ENCODE measurements at places on chromosomes 16 and 17. TPM values are rescaled to one million over a fixed set of nuclear protein-coding genes. Genes with fewer than 3 reads are reported as not detected.

- H3K36me3 ChIP-seq = no peaks in the 10 kb centered on the region
- H3K27ac ChIP-seq = peak overlapping the region; percentile 76
- peak; percentile 77 for DNase-seq
- H3K27me3 ChIP-seq = peaks cover 33% of the 10 kb centered on the region
- H3K4me3 ChIP-seq = peak overlapping the region; percentile 66
Measured at GRCh38 chr17:17391668-17392370, 85.0 kb upstream of the MED9 start.

GRCh38 chr17:19366637-19366972 lies 4.1 kb upstream of the B9D1 start:
- peaks cover 44% of the 10 kb centered on the region for H3K4me1 ChIP-seq
- H3K27ac ChIP-seq = no peak overlapping the region
- no peak for DNase-seq
- H3K4me3 ChIP-seq = no peak overlapping the region
- H3K36me3 ChIP-seq = no peaks in the 10 kb centered on the region

GRCh38 chr17:40956401-40957254 lies 10.1 kb downstream of the KRT39 start:
- no peak overlapping the region for H3K27ac ChIP-seq
- H3K4me1 ChIP-seq = peaks cover 4% of the 10 kb centered on the region
- H3K27me3 ChIP-seq = peaks cover 28% of the 10 kb centered on the region
- no peak overlapping the region for H3K4me3 ChIP-seq
- no peak for DNase-seq

GRCh38 chr16:81401035-81401950 lies 43.3 kb upstream of the CMIP start:
- H3K4me1 ChIP-seq = peaks cover 5% of the 10 kb centered on the region
- DNase-seq = no peak
- no peak overlapping the region for H3K27ac ChIP-seq

GRCh38 chr16:88366704-88367047 lies 16.1 kb upstream of the ZNF469 start:
- no peaks in the 10 kb centered on the region for H3K36me3 ChIP-seq
- H3K4me1 ChIP-seq = no peaks in the 10 kb centered on the region

GRCh38 chr16:7887316-7887715 lies 554.7 kb downstream of the RBFOX1 start:
- no peak overlapping the region for H3K4me3 ChIP-seq
- no peak for DNase-seq
- H3K36me3 ChIP-seq = no peaks in the 10 kb centered on the region

DNA sequence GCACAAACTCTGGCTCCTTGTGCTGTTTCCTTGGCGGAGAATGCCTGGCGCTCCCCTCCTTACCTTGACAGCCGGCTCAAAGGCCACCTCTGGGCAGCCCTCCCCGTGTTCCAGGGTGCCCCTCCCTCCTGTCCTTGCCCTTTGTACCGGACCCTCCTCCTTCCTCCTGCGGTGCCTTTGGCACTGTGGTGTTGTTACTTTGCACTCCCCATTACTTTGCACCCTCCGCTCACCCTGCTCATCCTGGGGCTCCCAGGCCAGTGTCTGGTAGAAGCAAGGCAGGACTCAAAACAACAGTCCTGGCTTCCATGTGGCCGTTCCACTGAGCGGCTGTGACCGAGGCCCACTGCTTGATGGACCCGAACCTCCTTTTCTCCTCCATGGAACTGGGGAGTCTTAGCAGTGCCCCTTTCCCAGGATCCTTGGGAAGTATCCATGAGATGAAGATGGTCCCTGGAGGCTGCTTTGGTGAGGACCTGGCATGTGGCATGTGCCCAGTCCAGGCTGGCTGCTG lies 147.8 kb downstream of the CMIP start:
- H3K27ac ChIP-seq = no peak overlapping the region
- no peak for DNase-seq
- H3K36me3 ChIP-seq = peaks cover 2% of the 10 kb centered on the region
- H3K27me3 ChIP-seq = no peaks in the 10 kb centered on the region
- peaks cover 9% of the 10 kb centered on the region for H3K4me1 ChIP-seq

- DNase-seq = no peak
- H3K27me3 ChIP-seq = peaks cover 54% of the 10 kb centered on the region
- H3K4me3 ChIP-seq = no peak overlapping the region
- H3K4me1 ChIP-seq = no peaks in the 10 kb centered on the region
- H3K36me3 ChIP-seq = no peaks in the 10 kb centered on the region
- no peak overlapping the region for H3K27ac ChIP-seq
Measured at GRCh38 chr17:40951011-40951622, 13.7 kb upstream of the KRT23 start.

The PABPN1L gene
- total RNA-seq = not detected

The FBXO39 gene
- 1.9 TPM for total RNA-seq

DNA sequence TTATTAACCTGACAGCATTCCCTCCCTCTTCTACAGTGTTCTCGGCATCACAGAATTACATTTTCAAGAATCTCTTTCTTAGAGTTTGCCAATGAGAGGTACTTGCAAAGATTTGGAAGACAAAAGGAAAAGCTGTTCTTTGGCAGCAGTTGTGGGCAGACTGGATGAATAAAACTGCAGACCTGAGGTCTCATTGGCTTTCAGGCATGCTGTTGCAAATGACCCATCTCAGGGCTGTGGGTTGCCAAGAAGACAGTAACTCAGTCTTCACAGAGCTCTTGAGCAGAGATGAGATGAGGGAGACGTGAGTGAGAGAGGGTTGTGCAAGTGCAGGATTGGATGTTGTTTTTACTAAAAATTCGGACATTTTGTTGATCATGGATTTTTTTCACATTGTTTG lies 11.3 kb upstream of the USP31 start:
- no peak for DNase-seq
- H3K4me3 ChIP-seq = no peak overlapping the region
- peaks cover 12% of the 10 kb centered on the region for H3K4me1 ChIP-seq
- no peaks in the 10 kb centered on the region for H3K36me3 ChIP-seq

DNA sequence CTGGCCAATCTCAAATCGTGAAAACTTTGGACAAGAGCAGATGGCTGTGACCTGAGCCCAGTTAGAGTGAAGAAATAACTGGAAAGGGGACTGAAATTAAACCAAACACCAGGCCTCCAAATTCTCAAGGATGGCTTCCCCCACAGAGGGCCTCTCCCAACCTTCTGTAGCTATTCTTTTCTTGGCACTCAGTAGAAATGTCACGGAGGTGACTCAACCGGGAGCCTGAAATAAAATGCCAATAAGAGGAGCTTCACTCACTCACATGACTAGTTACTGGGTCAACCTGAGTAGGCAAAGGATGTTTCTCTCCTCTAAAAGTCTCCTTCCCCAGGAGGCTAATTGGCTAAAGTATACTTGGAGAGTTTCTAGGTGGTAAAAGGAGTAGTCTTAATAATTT lies 230.7 kb downstream of the MAF start:
- H3K4me1 ChIP-seq = peaks cover 12% of the 10 kb centered on the region
- peaks cover 4% of the 10 kb centered on the region for H3K36me3 ChIP-seq
- DNase-seq = no peak
- peaks cover 8% of the 10 kb centered on the region for H3K27me3 ChIP-seq
- no peak overlapping the region for H3K4me3 ChIP-seq

GRCh38 chr17:36527621-36528250 lies 6.9 kb downstream of the MYO19 start:
- H3K27me3 ChIP-seq = no peaks in the 10 kb centered on the region
- no peak overlapping the region for H3K27ac ChIP-seq
- DNase-seq = no peak
- H3K36me3 ChIP-seq = peaks cover 63% of the 10 kb centered on the region
- H3K4me3 ChIP-seq = no peak overlapping the region

- H3K27ac ChIP-seq = no peak overlapping the region
- no peak for DNase-seq
- H3K4me3 ChIP-seq = no peak overlapping the region
- peaks cover 2% of the 10 kb centered on the region for H3K27me3 ChIP-seq
Measured at GRCh38 chr17:30586818-30587595, 109.8 kb downstream of the GOSR1 start.

GRCh38 chr17:39325528-39326240 lies 75.7 kb downstream of the FBXL20 start:
- no peaks in the 10 kb centered on the region for H3K36me3 ChIP-seq
- no peak overlapping the region for H3K4me3 ChIP-seq
- H3K27me3 ChIP-seq = no peaks in the 10 kb centered on the region

All from activated CD8-positive, alpha-beta T cell treated with anti-CD3 and anti-CD28 coated beads, Interleukin-2, amount 10 ng/mL, durations not matched to agents 7 days and 5 days (primary cell).